ENCODE measurements at places on chromosomes 6 and 20.

- no peak for DNase-seq
Measured at GRCh38 chr20:22160101-22160652, 424.2 kb downstream of the FOXA2 start.

DNA sequence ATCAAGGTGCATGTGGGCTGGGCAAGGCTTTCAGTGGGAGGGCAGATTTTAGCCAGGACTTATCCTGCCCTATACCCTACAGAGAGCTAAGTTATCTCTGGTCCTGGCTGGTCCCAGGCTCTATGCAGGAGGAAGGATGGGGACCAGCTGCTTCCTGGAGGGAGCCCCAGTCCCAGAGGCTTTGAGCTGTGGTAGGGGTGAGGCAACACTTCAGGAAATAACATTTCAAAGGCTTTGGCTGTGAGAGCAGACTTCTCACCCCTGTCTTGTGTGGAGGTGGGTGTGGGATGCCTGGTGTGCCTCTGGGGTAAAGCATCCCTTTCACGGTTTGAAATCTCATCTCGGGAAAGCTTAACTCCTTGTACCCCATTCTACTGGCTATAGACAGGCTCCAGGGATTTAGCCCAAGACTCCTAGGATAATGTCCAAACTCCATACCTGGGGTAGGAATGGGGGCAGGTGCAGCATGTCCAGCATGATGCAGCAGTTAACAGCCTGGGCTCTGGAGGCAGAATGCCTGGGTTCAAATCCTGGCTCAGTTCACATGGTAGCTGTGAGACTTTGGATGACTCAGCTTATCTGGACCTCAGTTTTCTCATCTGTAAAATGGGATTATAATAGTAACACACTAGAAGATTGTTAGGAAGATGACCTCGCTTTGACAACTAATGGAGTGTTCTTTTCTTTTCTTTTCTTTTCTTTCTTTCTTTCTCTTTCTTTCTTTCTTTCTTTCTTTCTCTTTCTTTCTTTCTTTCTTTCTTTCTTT, 27.5 kb upstream of the SIRPA start:
- DNase-seq, result no peak

DNA sequence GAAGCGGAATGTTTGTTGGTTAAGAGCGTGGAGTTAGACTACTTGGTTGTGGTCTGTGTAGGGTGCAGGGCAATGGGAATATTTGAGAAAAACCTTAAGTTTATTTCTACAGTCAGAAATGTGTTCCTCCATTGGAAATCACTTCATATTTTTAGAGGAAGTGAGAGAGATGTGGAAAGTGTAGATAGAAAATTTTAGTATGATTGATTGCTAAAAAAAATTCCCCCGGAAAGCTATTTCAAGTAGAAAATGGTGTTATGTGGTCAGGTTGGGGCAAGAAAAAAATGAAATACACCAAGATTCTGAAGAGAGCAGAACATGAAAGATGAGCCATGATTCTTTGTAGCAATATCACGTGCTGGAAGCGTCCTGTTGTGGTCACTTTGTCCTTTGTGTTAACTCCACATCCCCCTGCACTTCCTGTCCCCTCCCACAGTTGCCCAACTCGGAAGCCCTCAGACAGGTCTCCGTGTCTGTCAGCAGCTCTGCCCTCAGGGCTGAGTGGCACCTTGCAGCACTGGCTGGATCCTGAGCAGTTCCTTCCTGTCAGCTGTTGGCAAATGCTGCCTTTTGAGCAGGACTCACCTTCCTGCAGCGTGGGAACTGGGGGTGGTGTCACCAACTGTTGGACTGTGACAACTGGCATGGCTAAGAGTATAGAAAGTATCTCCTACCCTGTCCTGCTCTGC, 137.5 kb upstream of the SLC24A3 start:
- no peak for DNase-seq

DNA sequence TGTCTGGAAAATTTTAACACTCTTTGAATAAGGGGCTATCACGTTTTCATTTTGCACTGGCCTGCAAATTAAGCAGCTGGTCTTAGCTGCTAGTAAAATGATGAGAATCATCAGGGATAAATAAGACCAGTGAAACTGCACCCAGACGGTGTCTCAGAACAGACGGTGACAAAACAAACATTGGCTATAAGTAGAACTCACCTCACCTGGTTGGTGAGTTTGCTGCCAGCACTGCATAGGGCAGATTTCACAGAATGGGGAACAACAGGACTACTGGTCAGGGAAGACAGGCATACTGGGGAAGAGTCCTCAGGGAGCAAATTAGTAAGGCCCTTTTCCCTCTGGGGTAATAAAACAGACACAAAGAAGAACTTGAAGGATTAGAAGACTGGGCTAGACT, 175.9 kb upstream of the CITED2 start:
- DNase-seq, result no peak

DNA sequence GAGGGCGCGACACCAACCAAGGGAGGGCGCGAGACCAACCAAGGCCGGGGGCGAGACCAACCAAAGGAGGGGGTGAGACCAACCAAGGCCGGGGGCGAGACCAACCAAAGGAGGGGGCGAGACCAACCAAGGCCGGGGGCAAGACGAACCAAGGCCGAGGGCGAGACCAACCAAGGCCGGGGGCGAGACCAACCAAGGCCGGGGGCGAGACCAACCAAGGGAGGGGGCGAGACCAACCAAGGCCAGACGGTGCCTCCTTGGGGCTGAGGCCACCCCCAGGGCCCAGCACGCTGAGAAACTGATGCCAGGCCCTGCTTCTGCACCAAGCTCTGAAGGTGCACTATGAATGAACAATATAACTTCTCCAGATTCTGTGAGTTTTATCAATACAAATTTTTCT, 87.2 kb downstream of the TAF4 start:
- no peak for DNase-seq

DNA sequence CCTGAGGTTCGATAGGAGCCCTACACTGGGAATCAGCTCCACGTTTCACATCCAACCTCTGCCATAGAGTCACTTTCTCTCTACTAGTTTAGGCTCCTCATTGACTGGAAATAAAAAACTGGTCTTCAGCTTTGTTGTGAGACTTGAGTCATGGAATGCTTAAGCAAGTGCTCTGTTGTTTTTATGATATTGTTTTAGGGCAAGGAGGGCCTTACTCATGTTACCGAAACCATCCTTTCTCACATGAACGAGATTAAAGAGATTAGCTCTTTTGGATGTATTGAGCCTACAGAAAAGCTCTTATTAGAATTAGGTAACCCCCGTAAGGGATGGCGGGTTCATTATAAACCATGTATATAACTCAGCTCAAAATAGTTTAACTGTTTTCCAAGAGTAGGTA, 6.9 kb upstream of the MOCS1 start:
- no peak for DNase-seq

GRCh38 chr6:24929242-24929641, 6.5 kb downstream of the RIPOR2 start:
- DNase-seq, result no peak

- no peak for DNase-seq
Measured at GRCh38 chr20:41830702-41831101, 212.5 kb upstream of the CHD6 start.

GRCh38 chr6:110690106-110690654, 125.1 kb downstream of the CDK19 start:
- DNase-seq, result no peak

DNA sequence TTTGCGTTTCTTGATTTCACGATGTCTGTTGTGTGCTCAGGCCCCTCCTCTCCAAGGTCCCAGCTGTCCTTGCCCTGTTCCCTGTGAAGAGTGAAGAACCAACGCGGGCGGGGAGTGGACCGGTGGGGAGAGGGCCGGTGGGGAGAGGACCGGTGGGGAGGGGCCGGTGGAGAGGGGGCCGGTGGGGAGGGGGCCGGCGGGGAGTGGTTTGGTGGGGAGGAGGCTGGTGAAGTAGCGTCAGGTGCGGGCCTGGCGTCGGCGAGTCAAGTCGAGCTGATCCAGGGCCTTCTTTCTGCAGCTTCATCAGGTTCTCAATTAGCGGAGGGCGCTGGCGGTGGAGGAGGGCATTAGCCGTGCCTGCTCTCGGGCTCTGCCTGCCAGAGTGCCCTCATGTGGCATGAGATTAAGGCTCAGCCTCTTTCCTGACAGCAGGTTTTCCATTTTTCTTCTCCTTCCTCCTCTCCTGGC, 21.2 kb upstream of the BHLHE23 start:
- no peak for DNase-seq
